ENCODE measurements at places on chromosomes 2 and 18. TPM values are rescaled to one million over a fixed set of nuclear protein-coding genes. Genes with fewer than 3 reads are reported as not detected.

DNA sequence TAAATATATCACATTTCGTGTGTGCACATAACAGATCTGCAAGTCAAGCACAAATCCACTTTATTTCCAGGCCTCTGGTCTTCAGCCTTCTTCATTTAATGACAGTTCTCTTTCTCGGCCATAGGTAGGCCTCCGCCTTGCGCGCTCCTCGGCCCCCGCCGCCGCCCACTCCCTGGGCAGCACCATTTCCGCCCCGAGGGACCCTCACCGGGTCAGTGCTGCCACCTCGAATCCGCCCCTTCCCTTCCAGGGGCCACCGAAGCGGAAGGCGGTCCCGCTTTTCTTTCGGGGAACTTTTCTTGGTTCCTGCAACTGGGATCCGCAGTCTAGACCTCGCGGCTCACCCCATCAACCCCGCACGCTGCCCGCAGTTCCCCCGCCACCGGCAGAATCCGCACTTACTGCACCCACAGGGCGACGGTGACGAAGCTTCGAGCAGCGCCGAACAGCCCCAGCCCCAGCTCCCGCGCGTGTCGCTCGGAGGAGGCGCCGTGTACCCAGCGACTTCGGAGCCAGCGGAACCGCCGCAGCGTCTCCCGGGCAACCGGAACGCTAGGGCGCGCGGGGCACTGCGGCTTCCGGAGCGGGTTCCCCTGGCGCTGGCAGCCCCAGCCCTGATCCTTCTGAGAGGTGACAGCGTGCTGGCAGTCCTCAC, at the start of gene CDKL4:
TSS of gene CDKL4 (minus strand) at position 502 of the 655 bp plus-strand sequence.
- H3K4me1 ChIP-seq: no peaks in the 10 kb centered on the region
- H3K4me3 ChIP-seq: peak within 1 kb of the TSS; percentile 26
- H3K27me3 ChIP-seq: no peaks in the 10 kb centered on the region
- H3K27ac ChIP-seq: no peak within 1 kb of the TSS
- peaks cover 2% of the 10 kb centered on the region for H3K36me3 ChIP-seq

DNA sequence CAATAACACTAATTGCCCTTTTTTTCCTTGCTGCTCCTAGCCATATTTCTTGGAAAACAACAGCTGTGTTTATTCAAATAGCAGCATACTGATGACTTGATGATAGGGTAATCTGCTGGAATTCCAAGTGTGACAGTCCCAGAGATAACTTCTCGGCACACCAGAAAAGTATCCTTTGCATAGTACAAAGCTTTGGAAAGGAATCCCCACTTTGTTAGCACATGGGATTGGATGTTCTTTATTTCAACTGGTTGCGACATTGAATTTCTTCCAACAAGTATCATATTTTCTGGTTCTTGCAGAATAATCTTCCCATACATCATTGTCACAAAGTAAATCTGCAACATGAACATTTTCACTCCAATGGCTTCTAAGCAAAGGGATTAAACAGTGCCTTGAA, 445.8 kb upstream of the ACVR2A start:
- no peak for DNase-seq
- no peaks in the 10 kb centered on the region for H3K36me3 ChIP-seq
- no peaks in the 10 kb centered on the region for H3K4me1 ChIP-seq

- no peaks in the 10 kb centered on the region for H3K36me3 ChIP-seq
- no peak overlapping the region for H3K4me3 ChIP-seq
- DNase-seq: no peak
Observed at GRCh38 chr2:219272995-219273394, 6.2 kb upstream of the DNAJB2 start.

DNA sequence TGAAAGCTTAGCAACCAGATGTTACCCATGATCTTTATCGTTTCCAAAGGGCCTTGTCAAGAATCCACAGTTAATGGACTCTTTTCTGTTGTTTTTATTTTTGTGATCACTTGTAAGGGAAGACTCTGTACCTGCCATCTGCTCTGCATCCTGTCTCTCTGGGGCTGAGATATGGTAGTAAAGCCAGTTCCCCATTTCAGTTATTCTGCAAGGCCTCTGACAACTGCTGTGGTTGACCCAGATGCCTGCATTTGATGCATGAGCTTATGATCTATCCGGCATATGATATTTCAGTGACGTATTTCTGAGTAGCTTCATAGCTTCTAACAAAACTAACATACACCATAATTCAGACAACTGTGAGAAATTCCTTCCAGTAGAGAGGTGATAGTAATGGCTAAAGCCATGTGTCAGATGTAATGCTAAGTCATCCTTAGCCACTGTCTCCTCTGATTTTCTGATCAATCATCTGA, 105.1 kb downstream of the TPO start:
- peak overlapping the region; percentile 43 for H3K27ac ChIP-seq
- no peak for DNase-seq
- no peaks in the 10 kb centered on the region for H3K27me3 ChIP-seq

Gene EHD3
- 12.5 TPM for total RNA-seq

All from right atrium auricular region (tissue), 2 donors.